ENCODE measurements at places on chromosomes 6 and 20. TPM values are rescaled to one million over a fixed set of nuclear protein-coding genes. Genes with fewer than 3 reads are reported as not detected.

The FAM209A gene
- total RNA-seq, result not detected

The SLC22A2 gene
- total RNA-seq, result not detected

The C6orf132 gene
- total RNA-seq, result 15.3 TPM

The AFG1L gene
- 6.0 TPM for total RNA-seq

The PHACTR1 gene
- total RNA-seq, result 0.98 TPM

The AVP gene
- not detected for total RNA-seq

The MMP24 gene
- 8.2 TPM for total RNA-seq

- DNase-seq, result no peak
Measured at GRCh38 chr6:11960909-11961779, 51.0 kb upstream of the HIVEP1 start.

- no peak for DNase-seq
Measured at GRCh38 chr20:58309591-58310290, at the start of gene RAB22A. Gene RAB22A (plus strand): TSS chr20:58309715. CDS start chr20:58309977, 262 bp downstream.

DNA sequence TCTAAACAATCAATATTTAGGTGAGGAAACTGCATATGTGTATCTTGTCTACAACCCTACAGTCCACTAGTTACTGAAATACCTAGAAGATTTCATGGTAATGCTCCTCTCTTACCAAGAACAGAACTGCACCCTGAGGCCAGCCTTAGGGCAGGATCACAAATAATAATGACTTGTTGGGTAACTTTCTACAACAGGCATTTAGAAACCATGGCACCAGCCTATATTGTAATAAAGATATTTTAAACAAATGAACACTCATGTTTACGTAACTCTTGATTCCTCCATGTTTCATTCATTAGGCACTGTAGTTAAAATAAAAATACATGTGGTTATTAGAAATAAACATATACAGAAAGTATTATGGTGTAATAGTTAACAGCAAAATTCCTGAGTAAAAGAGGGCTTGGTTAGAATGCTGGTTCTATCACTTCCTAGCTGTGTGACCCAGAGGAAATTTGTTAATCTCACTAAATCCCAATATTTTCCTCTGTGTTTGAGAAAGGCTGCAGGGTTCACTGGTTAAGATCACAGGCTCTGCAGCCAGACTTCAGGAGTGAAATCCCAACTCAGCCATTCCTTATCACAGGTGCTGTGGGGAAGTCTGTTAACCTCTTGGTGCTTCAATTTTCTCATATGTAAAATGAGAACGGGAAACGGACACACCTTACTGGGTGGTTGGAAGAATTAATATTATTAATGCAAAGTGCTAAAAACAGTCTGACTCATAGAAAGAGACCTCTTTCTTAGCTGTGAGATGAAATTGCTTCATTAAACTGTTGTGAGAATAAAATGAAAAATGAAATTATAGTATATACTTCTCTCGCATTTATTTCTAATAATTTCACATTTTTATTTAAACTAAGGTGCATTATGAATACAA, 8.5 kb downstream of the HMGN3 start:
- DNase-seq, result no peak

DNA sequence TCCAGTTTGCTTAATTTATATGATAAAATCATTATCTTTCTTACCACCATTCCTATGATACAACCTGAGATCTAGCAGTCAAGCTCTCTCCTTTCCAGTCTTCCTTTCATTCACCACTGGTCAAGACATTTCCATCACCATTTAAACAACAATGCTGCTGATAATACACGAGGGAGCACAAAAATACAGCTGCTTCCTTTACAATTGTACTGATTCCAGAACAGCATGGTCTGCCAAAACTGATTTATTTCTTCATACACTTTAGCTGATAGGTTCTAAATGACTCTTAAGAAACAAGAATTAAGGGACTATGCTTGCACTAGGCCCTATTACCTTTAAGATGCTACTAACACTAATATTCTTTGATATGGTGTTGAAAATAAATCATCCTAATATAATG, 65.0 kb downstream of the EPM2A start:
- no peak for DNase-seq

DNA sequence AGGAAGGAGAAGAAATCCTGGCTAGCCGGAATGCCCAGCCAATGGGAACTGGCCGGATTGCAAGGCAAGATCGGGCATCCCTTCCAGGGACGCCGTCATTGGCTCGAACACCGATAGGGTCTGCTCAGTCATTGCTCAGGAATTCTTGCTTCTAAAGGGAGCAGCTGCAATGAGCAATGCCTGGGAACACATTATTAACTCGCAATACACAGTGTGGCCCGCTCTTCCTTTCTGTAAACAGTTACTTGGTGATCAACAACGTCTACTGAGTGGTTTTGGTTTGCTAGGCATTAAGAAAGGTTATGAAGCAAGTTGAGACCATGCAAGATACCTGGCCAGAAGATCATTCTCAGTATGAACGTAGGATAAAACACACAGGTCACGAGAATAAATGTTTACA, 165.4 kb upstream of the CITED2 start:
- peak; percentile 95 for DNase-seq

DNA sequence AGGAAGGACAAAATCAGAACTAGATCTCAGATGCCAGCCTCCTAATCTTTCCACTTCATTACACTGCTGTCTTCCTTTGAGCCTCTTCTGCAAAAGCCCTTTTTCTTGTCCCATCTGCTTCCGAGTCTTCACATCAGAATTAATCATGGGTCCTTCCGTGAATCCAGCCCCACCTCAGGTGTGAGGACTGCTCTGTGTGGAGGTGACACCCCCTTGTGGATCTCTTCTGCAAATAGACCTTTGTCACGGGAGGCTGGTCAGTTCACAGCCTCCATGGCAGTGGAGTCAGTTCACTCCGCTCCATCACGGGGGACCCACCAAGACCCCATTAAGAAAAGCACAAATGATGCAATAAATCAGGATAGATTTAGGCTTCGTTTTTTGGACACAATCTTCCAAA, 171.1 kb downstream of the ADAT2 start:
- no peak for DNase-seq

- no peak for DNase-seq
Measured at GRCh38 chr6:45929421-45930361, 86.0 kb downstream of the CLIC5 start.

DNA sequence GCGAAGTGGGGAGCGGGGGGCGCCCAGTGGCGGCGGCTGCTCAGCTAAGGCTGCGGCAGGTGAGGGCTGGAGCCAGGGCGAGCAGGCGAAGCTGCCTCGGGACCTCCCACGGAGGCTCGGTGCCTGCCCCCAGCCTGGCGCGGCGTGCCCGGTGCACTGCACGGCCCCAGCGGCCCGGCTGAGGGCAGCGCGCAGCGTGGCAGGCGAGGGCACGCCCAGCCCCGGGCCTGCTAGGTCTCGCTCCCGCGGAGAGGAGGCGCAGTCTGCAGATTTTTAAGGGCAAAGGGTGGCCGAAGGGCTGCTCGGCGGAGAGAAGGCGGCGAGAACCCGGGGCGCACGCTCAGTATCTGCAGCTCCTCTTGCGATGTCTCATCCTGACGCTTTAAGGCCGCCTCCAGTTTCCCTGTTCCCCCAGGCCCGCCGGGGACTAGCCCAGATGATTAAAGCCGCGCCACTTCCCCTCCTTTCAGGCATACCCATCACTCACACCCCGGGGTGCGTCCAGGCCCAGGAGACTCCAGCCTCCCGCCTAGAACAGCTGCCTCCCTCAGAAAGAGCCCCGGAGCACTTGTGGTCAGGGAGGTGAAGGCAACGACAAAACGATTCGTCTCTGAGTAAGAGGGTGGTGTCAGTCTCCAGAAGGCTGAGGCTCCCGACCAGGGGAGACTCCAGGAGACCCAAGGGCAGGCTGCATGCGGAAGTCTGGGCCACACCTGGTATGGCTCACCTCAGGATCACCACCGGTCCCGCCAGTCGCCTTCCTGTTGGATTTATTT, at the start of gene FERMT1:
Gene FERMT1, minus strand, starts transcription at position 158 of the 776 bp plus-strand sequence. CDS start 3,476 bp downstream, outside the sequence.
- DNase-seq, result no peak

- no peak for DNase-seq
Measured at GRCh38 chr20:21534453-21534852, 20.6 kb upstream of the NKX2-2 start.

DNA sequence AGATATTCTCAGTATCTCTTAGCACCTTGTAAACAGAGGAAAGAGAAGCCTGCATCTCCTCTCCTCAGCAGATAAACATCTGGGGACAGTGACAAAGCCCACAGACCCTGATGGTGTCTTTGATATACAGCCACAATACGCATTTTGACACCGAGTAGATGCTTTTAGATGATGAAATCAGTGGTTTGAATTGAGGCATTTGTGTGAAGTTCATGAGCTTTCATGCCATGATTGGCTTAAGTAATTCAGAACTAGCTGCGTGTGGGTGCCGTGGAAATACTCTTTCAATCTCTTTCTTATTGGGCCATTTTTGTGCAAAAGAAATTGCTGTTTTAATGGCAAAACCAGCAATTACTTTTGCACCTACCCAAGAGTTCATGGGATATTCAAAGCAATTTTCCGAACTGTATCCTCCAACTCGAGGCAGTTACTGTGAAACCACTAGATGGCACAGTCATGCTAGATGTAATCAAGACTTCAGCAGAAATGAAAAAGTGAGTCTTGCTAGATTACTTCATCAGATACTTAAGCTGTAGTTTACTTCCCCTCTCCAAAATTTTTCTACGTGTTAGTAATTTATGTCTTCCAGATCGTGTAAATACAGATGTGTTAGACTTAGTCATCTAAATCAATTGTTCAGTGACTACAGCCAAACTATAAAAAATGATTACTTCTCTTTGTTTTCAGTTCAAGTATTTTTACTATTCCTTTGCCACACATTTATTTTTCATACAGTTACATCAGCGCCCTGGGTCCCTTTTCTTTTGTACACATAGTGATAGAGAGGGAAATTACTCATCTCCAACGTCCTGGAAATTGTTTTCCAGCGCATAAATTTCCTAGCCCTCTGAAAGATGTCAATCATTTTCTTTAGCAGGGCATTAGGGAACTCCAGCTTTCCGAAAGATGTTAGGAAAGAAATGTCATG, 49.4 kb downstream of the IYD start:
- peak; percentile 59 for DNase-seq

DNA sequence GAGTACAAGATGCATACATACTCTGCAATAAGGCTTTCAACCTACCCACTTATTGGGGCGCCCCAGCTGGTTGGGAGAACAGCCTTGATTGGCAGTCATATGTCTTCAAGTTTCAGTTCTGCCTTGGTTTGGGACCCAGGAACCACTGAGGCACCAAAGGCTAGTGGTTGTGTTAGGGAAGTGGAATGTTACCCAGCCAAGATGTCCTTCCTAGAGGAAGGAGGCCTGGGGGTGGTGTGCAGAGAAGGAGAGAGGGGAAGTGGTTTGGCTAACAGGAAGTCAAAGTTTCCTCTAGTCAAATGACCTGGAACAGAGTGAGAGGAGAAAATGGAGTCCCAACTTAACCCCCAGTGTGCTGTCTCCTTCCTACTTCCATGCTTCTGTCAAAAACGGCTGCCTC, 59.4 kb downstream of the CD164 start:
- DNase-seq, result no peak

DNA sequence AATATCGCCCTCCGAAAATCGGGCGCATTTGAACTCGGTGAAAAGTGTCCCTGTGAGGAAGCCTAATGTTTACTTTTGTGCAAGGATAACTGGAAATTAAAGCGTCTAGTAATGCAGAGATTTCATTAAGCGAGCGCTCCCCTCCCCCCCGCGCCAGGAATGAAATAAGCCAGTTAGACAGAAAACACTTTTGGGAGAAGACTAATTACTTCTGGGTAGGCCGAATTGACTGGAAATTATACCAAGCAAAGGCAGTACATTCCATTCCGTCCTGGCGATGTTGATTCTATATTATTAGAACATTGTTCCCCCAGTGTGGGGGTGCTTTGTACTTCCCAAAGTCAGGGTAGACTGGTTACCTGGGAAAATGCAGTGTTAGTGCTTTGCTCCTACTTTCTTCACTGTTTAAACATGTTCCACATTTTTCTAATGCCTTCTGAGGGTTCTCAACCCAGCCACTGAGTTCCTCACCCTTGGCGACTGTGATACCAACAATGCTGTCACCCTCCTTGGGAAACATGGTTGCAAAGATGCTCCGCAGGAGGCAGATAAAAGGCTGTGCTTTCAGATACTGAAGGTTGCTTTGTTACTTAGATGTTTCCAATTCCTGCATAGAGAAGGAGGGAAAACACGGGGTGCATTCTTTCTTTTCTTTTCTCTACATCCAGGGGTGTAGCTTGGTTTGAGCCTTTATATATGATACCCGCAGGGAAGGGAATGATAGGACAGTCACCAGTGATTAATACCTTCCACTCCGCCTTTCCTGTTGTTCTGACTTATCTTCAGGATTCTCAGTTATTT, 2.6 kb downstream of the GJA1 start:
- no peak for DNase-seq

DNA sequence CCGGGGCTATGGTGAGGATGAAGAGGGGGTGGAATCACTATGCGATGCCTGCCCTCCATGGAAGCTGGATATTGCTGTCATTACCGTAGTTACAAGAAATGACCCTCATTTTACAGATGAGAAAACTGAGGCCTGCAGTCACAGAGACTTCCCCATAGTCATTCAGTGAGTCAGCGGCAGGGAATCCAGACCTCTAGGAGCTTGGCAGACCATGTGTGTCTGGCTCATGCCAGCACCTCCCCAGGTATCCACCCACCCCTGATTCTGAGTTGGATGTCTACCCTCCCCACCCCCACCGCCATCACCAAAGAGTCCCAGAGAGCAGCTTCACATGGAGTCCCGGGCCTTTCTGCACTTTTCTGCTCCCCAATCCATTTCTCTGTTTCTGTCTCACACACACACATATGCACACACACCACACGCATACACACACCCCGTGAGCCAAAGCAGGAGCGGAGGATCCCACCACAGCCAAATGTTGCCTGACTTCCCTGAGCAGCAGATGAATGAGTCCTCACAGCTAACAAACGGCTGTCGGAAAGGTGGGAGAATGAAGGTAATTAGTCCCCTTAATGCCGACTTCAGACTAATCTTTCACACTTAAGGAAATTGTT, 24.8 kb downstream of the CDH22 start:
- DNase-seq, result no peak

- DNase-seq, result no peak
Measured at GRCh38 chr20:25692499-25692898, 4.2 kb downstream of the ZNF337 start.
